NCI-H510A (cell line): ENCODE measurements at places on chromosomes 1 and 21.

DNA sequence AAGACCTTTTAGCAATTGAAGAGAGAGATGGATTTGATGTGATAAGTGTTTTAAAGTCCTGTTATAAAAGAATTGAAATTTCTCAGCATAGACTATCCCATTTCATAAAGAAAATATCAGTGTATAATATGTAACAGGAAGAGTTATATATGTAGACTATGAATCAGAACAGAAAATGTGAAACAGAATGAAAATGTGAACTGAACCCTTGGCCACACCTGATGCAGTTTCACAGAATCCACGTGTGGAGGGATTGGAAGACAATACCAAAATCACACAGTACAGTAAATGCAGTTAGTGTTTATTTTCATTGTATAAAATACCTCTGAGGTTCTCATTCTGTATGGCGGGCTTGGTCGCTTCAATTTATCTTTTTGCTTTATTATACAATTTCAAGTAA, 9.9 kb upstream of the SLAMF1 start:
- no peak for DNase-seq

DNA sequence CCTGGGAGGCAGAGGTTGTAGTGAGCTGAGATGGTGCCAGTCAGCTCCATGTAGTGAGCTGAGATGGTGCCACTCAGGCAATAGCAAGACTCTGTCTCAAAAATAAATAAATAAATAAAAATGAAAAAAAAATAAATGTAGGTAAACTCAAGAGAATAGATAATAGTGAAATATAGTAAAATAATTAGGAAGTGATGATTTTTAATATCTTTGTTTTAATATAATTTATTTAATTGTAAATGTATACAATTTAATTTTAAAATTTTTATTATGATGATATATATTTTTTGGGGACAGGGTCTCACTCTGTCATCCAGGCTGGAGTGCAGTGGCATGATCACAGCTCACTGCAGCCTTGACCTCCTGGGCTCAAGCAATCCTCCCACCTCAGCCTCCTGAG, 19.6 kb upstream of the SERINC2 start:
- no peak for DNase-seq

DNA sequence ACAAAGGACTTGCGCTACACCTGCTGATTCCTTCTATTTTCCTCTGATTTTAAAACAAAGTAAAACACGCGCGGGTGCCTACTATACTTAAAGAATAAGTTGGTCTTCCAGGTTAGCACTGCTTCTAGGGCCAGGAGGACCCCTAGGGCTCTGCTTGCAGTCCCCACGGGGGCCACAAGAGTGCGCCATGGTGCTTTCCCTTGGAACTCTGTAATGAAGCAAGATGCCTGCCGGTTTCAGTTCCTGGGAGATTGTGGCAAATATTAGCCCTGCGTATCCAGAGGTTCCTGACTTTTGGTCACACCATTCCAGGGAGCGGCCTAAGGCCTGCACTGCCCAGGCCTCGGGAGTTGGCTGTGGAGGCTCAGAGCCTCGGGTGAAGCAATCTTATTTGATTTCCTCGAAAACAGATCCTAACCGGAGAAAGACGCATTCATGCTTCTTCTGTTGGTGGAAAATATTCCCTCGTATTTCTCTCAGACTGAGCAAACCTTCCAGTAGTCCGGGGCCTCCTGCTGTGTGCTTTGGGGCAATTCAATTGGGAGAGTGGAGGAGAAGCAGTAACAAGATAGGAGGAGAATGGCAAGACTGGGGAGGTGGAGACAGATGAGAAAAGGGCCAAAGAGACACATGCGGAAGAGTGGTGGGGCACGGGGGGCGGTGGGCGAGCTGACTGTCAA, 25.3 kb downstream of the ADAM30 start:
- DNase-seq, result peak; percentile 27

- DNase-seq, result no peak
These were observed 46.0 kb upstream of the CNTN2 start for GRCh38 chr1:204996981-204997380.

- no peak for DNase-seq
These were observed 15.0 kb downstream of the SPRTN start for GRCh38 chr1:231353086-231353485.

DNA sequence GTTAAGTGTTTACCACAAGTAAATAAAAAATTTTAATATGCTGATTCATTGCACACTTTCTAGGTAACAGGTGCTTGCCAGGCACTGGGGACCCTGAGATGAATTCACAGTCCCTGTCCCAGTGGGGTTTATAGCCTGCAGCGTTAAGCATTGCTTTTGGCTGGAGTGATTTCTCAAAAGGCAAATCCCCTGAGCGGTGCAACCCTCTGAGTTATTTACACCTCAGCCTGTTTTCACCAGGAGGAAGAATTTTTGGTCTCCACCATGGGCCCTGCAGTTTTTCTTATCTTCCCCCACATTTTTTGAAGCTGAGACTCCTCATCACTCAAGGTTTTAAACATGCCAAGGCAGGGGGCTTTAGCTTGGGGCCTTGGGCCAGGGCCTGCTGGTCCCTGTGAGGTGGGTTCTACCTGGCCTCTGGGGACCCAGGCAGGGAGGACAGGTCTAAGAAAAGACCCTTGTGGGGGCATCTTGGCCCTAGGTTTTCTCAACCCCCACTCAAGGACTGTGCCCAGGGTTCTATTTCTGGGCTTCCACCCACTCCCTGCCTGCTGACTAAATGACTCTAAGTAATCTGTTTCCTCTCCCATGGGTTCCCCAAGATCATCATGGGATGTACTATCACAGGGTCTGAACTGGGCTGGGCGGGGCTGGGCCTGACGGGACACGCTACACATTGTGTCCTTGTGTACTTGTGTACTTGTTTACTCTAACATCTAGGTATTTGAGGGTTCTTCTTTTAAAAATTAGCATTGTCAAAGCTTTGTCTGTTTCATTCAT, 10.2 kb upstream of the CHIT1 start:
- DNase-seq, result no peak
